Activated T-helper 2 cell treated with anti-CD3 and anti-CD28 coated beads, Interferon-gamma antibody, Interleukin-2, Interleukin-4, amounts not matched to agents 10 μg/mL and 5 μg/mL and 100 μg/mL, durations not matched to agents 14 hours and 24 hours and 36 hours (primary cell): ENCODE measurements at places on chromosomes 12 and 14.

DNA sequence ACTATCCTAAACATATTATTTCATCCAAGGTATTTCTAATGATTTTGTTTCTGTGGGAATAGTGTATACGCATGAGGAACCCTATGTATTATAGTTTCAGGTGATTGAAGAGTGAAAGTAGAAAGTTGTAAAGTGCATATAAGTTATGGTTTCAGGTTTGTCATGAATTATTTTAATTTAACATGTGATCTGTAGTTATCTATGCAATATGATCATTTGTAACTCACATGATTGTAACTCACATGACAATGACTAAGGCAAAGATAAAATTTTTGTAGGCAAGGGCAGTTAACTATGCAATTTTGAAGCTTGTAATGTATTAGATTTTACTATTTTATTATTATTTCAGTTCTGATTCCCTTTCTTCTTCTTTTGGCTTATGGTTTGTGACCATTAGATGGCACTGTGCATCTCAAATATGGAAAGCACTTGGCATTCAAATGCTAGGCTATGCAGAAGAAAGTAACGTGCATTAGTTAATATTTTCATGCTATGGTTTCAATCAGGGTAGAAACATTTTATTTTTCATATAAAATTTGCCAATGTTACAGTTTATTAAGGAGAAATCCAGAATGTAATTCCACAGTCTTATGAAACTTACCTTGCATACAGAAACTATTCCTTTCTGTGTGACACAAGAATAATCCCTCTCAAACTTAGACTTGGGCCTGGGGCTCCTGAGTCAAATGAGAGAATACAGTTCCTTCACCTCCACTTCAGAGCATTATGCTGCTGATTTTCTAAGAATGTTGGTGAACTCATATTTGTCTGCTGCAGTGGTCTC is 15.8 kb upstream of the TMEM30B start:
- H3K4me1 ChIP-seq, result peaks cover 36% of the 10 kb centered on the region
- H3K27ac ChIP-seq, result no peak overlapping the region
- peaks cover 4% of the 10 kb centered on the region for H3K36me3 ChIP-seq
- H3K27me3 ChIP-seq, result no peaks in the 10 kb centered on the region

- H3K4me3 ChIP-seq, result no peak overlapping the region
- DNase-seq, result no peak
- no peaks in the 10 kb centered on the region for H3K27me3 ChIP-seq
- H3K27ac ChIP-seq, result no peak overlapping the region
Measured at GRCh38 chr14:23486036-23486435, 16.5 kb downstream of the NGDN start.

DNA sequence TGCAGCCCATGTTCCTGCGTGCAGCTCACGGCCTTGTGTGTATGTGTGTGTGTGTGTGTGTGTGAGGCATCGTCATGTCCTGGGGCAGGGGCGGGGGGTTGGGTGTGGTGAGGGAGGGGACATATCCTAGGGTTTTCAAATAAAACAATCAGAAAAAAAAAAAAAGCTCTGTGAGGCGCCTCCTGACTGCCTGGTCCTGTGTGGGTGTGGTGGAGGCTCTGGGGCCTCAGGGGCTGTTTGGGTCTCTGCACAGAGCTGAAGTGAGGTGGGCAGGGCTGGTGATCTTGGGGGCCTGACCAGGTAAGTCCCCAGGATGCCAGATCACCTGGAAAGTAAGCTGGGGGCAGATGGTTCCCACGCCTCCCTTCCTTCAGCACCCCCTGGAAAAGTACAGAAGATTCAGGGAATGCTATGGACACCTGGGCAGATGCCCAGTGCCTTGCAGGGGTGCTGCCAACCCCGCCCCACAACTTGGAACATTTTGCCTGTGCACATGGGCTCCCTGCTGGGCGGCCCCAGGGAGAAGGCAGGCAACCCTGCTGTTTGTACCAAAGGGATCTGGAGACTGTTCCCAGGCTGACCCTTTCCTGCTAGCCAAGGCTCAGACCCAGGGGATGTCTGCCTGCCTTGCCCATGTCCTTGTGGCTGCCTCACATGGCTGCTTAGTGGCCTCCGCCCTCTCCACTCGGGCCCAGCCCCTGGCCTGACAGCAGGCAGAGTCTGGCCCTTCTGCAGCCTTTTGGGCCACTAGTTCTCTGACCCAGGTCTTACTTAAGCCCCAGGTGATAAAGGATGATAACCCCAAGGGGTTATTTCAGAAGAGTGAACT is 28.8 kb downstream of the CLSTN3 start:
- H3K27me3 ChIP-seq, result peaks cover 15% of the 10 kb centered on the region
- DNase-seq, result no peak

- H3K4me3 ChIP-seq, result no peak overlapping the region
- peaks cover 8% of the 10 kb centered on the region for H3K27me3 ChIP-seq
- H3K36me3 ChIP-seq, result peaks cover 17% of the 10 kb centered on the region
- no peak overlapping the region for H3K27ac ChIP-seq
Measured at GRCh38 chr14:78005325-78005724, 164.8 kb upstream of the NRXN3 start.

- no peak overlapping the region for H3K27ac ChIP-seq
- DNase-seq, result no peak
- H3K36me3 ChIP-seq, result no peaks in the 10 kb centered on the region
- H3K4me3 ChIP-seq, result no peak overlapping the region
Measured at GRCh38 chr12:86456776-86457175, 200.6 kb upstream of the MGAT4C start.

GRCh38 chr12:67137256-67137655 is 131.9 kb upstream of the CAND1 start:
- H3K4me1 ChIP-seq, result no peaks in the 10 kb centered on the region
- H3K27me3 ChIP-seq, result no peaks in the 10 kb centered on the region
- H3K4me3 ChIP-seq, result no peak overlapping the region
- no peaks in the 10 kb centered on the region for H3K36me3 ChIP-seq
- no peak for DNase-seq

DNA sequence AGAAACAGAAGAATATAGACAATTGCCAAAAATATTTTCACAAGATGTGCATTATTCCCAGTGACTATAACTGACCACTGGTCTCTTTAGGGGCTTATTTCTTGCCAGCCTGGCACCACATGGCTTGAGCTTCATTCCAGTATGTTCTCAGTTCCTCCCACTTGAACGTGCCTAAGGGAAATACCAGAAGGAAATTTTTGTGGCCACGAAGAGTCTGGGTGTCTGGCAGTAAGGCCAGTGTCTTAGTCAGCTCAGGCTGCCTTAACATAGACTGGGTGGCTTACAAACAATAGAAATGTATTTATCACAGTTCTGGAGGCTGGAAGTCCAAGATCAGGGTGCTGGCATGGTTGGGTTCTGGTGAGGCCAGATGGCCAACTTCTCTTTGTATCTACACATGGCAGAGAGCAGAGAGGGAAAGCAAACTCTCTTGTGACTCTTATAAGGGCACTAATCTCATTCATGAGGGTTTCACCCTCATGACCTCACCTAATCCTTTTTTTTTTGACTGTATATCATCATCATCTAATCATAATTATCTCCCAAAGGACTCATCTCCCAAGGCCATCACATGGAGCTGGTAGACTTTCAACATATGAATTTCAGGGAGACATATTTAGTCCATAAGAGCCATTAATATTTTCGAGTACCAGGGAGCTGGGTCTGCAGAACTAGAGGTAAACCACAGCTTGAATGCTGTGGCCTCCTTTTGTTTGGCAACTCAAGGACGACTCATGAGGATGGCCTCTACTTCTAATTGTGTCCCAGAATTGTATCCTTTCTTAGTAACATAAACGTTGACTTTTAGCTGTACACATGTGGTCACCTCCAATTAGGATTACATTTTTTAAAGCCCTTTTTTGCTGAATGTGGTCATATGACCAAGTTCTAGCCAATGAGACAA is 5.1 kb upstream of the SMOC1 start:
- DNase-seq, result no peak
- no peaks in the 10 kb centered on the region for H3K36me3 ChIP-seq
- no peaks in the 10 kb centered on the region for H3K4me1 ChIP-seq
- no peak overlapping the region for H3K4me3 ChIP-seq

- H3K27me3 ChIP-seq, result peaks cover 7% of the 10 kb centered on the region
- H3K36me3 ChIP-seq, result no peaks in the 10 kb centered on the region
- peak overlapping the region; percentile 55 for H3K27ac ChIP-seq
- H3K4me3 ChIP-seq, result peak overlapping the region; percentile 13
- peaks cover 10% of the 10 kb centered on the region for H3K4me1 ChIP-seq
- peak; percentile 78 for DNase-seq
Measured at GRCh38 chr14:105090493-105091053, 25.3 kb upstream of the GPR132 start.

DNA sequence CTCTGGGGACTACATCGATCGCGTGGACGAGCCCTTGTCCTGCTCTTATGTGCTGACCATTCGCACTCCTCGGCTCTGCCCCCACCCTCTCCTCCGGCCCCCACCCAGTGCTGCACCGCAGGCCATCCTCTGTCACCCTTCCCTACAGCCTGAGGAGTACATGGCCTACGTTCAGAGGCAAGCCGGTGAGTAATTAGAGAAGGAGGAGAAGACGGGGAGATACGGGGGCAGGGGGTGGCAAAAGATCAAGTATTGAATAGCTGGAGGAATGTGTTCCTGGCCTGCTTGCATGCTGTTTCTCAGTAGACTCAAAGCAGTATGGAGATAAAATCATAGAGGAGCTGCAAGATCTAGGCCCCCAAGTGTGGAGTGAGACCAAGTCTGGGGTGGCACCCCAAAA is 21.9 kb downstream of the OS9 start:
- no peaks in the 10 kb centered on the region for H3K4me1 ChIP-seq
- peaks cover 65% of the 10 kb centered on the region for H3K36me3 ChIP-seq
- no peak overlapping the region for H3K4me3 ChIP-seq
- no peak overlapping the region for H3K27ac ChIP-seq

GRCh38 chr14:63705561-63706070 is 22.2 kb downstream of the SGPP1 start:
- H3K27ac ChIP-seq, result no peak overlapping the region
- H3K4me3 ChIP-seq, result no peak overlapping the region
- no peaks in the 10 kb centered on the region for H3K27me3 ChIP-seq
- no peak for DNase-seq
- H3K4me1 ChIP-seq, result peaks cover 12% of the 10 kb centered on the region

GRCh38 chr12:2800046-2800570 is 5.3 kb downstream of the FKBP4 start:
- no peak for DNase-seq
- no peak overlapping the region for H3K4me3 ChIP-seq
- H3K27me3 ChIP-seq, result no peaks in the 10 kb centered on the region
- no peak overlapping the region for H3K27ac ChIP-seq
- H3K4me1 ChIP-seq, result peaks cover 12% of the 10 kb centered on the region

DNA sequence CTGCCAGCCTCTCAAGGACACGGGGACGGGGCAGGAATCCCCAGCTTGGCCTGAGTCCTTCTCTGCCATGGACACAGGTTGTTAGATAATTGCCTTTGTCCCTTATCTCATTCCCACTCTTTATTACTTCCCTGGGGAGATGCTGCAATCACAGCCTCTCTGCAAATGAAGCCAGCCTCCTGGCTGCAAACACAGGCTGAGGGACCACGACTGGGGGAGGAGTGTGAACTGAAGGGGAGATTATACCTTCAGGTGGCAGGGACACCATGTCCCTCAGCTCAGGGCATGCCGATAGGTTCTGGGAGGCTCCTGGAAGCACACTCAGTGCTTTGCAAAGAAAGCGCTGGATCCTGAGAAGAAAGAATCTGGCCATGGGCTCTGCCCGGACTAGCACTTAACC is 16.1 kb upstream of the CHGA start:
- H3K36me3 ChIP-seq, result no peaks in the 10 kb centered on the region
- no peak for DNase-seq
- H3K4me3 ChIP-seq, result no peak overlapping the region
- H3K27me3 ChIP-seq, result peaks cover 14% of the 10 kb centered on the region
- no peaks in the 10 kb centered on the region for H3K4me1 ChIP-seq

DNA sequence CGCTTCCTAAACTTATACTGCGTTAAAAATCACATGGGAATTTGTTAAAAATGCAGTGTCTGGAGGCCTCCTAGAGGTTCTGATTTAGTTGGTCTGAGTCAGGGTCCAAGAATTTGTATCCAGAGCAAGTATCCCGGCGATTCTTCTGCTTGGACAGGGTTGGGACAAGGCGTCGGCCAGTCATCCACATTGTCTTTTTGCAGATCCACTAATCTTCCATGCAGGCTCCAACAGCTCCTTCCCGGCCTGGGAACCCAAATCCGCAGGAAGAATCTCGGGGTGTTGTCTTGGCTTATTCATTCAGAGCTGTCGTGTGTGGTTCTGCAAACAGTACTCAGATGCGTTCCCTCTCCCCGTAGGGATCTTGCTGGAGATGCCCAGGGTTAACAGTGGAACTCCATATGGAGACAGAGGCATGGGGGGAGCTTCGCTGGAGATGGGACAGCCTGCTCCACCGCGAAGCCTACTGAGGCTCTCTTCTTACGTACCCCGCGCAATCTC is 25.3 kb downstream of the GPRC5D start:
- no peaks in the 10 kb centered on the region for H3K4me1 ChIP-seq
- H3K27ac ChIP-seq, result no peak overlapping the region
- no peaks in the 10 kb centered on the region for H3K36me3 ChIP-seq
- DNase-seq, result no peak
- no peaks in the 10 kb centered on the region for H3K27me3 ChIP-seq
- no peak overlapping the region for H3K4me3 ChIP-seq

GRCh38 chr14:100256339-100256895 is 17.5 kb downstream of the YY1 start:
- H3K4me3 ChIP-seq, result no peak overlapping the region
- peaks cover 26% of the 10 kb centered on the region for H3K36me3 ChIP-seq
- no peak for DNase-seq
- H3K27ac ChIP-seq, result no peak overlapping the region
- H3K27me3 ChIP-seq, result no peaks in the 10 kb centered on the region

DNA sequence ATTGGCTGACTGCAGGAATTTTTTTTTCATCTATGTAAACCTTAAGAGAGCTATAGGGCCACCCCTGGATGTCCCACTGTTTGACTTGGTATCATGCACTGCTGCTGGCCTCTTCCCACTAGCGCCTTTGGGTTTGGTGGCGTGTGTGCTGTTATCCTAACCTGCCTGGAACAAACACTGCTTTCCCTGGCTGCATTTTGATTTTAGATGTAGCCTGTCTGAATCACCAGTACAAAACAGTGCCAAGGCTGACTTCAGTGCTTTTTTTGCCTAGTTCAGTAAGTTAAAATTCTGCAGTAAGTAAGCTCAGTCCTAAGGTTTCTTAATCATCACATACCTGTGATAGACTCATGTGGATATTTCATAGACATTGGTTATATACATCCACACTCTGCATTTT is 99.2 kb downstream of the EML1 start:
- peaks cover 3% of the 10 kb centered on the region for H3K27me3 ChIP-seq
- no peaks in the 10 kb centered on the region for H3K4me1 ChIP-seq
- H3K4me3 ChIP-seq, result no peak overlapping the region
- no peaks in the 10 kb centered on the region for H3K36me3 ChIP-seq
- no peak overlapping the region for H3K27ac ChIP-seq
